ENCODE measurements at places on chromosomes 1 and 21. TPM values are rescaled to one million over a fixed set of nuclear protein-coding genes. Genes with fewer than 3 reads are reported as not detected.

CELA3A gene
- total RNA-seq = not detected

UBE2J2 gene
- 40.0 TPM for total RNA-seq

TFF2 gene
- total RNA-seq = not detected

ADORA1 gene
- total RNA-seq = 19.0 TPM

SPATA46 gene
- total RNA-seq = not detected

CTSS gene
- total RNA-seq = 38.4 TPM

SPATA17 gene
- 1.1 TPM for total RNA-seq

TEDDM1 gene
- total RNA-seq = not detected

ST6GALNAC3 gene
- 3.9 TPM for total RNA-seq

FCGR2B gene
- total RNA-seq = 19.4 TPM

LCE1A gene
- not detected for total RNA-seq

WASF2 gene
- 57.3 TPM for total RNA-seq

MATN1 gene
- total RNA-seq = not detected

FMOD gene
- 7.7 TPM for total RNA-seq

RHOU gene
- 5.4 TPM for total RNA-seq

MAEL gene
- total RNA-seq = 0.87 TPM

Measured in Right ventricle myocardium inferior (tissue), 1 donor.